ENCODE measurements at places on chromosomes 1 and 21.

DNA sequence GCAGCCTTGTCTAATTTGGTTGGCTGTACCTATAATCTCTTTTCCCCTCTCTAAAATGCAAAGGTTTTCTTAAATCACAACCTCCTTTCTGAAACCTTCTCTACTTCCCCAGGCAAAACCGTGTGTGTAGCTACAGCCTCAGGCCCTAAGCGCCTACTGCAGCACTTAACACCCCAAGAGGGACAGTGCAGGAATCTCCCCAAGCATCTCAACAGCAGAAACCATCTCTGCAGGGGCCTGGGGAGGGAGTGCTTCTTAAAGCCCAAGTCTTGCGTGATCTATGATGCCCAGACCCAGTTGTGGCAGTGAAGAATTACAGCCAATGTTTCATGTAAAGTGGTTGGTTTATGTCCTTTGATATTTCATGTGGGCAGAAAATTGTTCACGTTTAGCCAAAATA is 159.3 kb downstream of the DSCAM start:
- no peak for DNase-seq

- no peak for DNase-seq
These were observed 37.1 kb upstream of the ARHGEF10L start for GRCh38 chr1:17502326-17502778.

DNA sequence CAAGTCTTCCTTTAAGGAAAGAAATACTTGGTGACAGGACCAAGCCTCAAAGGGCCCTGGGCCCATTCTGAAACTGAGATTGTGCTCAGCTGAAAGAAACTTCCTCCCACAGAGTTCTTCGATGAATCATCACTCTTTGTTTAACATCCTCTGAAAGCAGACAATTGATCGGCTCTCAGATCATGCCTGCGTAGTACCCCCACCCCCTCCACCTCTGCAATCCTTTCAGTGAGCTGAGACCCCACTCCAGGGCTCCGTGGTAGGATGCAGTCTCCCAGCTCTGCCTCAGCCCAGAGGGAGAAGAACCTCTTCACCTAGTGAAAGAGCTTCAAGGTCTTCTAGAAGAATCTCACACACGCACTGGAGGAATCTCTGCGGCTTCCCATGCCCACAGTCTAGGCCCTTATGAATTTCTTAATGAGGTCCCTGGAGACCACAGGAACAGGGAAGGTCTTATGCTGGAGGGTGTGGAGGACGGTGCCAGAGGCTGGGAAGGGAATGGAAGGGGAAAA is 104.9 kb upstream of the SOD1 start:
- DNase-seq, result no peak

- DNase-seq, result no peak
These were observed 11.8 kb downstream of the AGT start for GRCh38 chr1:230701895-230702768.

DNA sequence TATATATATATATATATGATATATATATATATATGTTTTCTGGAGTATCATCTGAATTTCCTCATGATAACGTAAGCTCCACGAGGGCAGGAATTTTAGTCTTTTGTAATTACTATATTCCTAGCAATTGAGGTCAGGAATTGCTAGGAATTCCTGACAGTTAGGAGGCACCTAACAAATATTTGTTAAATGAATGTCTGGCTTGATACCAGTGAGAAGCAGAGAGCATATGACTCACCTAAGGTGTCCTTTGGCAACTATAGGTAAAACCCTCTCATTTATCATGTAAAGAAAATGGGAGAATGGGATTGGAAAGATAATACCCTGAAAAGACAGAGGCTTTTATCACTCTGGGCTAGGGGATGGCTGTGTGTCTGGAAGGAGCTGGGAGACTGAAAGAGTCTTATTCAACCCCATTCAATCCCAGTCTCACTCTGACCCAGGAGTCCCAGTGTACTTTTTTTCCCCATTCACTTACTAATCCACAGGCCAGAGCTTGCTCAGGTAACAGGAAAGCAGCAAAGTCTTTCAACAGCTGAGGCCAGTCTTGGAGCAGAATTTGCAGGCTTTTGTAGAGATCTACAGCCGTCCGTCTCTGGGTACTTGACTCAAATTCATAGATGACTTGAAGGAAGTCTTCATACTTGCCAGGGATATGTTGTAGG is 71.2 kb downstream of the DAP3 start:
- DNase-seq, result no peak

GRCh38 chr1:162541619-162542141 is 19.8 kb upstream of the UAP1 start:
- no peak for DNase-seq

DNA sequence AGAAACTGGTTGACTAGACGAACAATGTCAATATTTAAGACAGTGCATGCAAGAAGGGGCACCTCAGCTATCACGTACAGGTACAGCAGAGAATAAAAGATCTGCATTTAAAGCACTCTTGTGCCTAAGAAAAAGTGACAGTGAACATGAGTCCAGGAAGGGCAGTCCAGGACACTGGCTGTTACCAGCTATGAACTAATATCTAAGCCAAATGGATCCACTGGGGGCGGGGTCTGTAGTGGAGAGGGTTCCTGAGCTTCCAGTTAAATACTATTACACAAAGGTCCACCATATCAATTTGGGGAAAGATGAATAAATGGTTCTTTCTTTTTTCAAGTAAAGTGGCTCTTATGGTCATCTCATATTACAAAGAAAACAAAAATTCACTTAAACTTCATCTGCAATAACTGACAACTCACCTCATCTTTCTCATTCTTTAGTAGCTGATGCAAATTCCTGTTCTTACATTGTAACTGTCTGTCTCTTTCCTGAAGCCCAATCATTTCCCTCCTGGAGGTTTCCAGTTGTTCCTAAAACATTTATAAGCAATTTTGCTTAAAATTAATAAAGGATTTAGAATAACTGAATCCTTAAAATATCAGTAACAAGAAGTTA is 24.5 kb downstream of the SSX2IP start:
- no peak for DNase-seq

- no peak for DNase-seq
These were observed 45.2 kb downstream of the MAN1A2 start for GRCh38 chr1:117412472-117412871.

GRCh38 chr1:244839656-244840055 is 4.2 kb downstream of the COX20 start:
- no peak for DNase-seq

DNA sequence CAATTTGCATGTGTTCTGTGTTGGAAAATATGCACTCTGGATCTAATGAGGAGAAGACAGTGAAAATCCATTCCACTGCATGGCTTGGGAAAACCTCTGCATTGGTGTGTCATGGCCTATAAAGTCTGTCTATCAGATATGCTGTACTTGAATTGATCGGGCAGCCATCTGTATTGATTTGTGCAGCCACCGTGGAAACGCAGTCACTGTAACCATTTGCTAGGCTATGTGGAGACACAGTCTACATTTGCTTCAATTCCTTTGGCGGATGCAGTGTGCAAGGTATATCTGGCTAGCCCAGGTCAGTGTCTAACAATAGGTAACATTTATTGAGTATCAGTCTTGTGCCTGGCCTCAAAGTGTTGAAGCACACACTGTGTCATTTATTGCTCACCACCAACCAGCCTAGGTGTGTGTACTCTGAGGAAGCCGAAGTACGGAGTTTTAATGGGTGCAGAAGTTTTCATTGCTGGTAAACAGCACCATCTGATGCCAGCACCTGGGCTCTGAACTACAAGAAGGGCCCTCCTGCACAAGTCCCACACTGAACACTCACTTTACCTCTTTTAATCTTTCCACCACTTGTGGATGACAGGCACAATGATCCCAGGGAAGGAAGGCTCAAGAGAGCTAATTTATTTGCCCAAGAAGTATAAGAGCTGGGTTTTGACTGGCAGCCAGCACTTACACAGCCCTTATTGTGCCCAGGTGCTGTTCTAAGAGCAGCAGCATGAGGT is 83.4 kb downstream of the DAB1 start:
- no peak for DNase-seq

DNA sequence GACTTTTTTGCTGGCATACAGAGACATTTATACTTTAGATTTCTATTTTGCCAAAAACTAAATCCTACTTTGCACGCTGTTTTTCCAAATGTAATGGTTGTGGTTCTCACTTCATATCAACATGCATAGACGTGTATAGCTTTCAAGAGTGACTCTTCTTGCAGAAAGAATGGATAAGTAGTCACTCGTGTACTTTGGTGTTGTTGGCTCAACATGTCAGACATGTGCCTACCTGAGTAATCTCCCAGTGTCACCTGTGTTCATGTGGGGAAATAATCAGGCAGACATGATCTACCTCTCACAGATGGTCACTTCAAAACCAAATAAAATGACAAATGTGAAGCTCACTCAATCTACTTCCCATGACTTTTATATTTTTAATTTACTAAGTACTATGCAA is 73.1 kb downstream of the GPR88 start:
- DNase-seq, result no peak

- DNase-seq, result no peak
These were observed 149.4 kb downstream of the ELAVL4 start for GRCh38 chr1:50257940-50258685.

GRCh38 chr1:198713081-198713480 is 74.2 kb downstream of the PTPRC start:
- DNase-seq, result no peak

GRCh38 chr1:17582124-17582774 is 42.8 kb downstream of the ARHGEF10L start:
- DNase-seq, result no peak

GRCh38 chr1:227854189-227854588 is 38.7 kb downstream of the PRSS38 start:
- no peak for DNase-seq

All from cerebellar nuclear complex (tissue), 1 donor.